ENCODE measurements at places on chromosomes 7 and 10. TPM values are rescaled to one million over a fixed set of nuclear protein-coding genes. Genes with fewer than 3 reads are reported as not detected.

- no peak for DNase-seq
Observed at GRCh38 chr7:22639396-22639795, 87.6 kb upstream of the IL6 start.

DNA sequence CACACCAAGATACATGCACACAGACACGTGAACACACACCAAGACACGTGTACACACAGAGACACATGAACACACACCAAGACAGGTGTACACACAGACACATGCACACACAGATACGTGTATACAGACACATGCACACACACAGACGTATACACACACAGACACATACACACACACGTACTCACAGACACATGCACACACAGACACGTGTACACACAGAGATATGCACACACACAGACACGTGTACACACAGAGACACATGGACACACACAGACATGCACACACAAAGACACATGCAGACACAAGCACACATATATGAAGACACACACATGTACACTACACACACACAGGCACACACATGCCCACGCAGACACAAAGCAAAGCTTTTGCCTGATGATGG lies 134.6 kb downstream of the TCERG1L start:
- no peak for DNase-seq

Gene MMD2
- total RNA-seq, result not detected

DNA sequence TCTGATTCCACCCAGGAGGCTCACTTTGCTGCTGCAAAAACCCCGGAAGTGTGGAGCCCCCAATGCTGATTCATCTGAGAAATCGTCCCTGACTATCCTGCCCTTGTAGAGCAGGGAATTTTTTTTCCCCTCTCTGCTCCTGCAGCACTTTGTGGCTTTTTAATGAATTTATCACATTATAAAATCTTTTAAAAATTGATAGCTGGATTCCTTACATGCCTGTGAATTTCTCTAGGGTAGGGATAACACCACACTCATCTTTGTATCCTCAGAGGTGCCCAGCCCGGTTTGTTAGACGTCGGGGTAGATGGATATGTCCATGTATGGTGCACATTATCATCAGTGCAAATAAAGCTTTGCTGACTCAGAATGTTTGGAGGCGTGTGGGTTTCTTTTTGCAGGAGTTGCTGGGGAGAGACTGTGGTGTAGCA lies 185.7 kb downstream of the STK31 start:
- no peak for DNase-seq

Gene GRM3
- total RNA-seq, result not detected

Measured in SK-MEL-5 (cell line).